ENCODE measurements at places on chromosomes 7 and 10. TPM values are rescaled to one million over a fixed set of nuclear protein-coding genes. Genes with fewer than 3 reads are reported as not detected.

DNA sequence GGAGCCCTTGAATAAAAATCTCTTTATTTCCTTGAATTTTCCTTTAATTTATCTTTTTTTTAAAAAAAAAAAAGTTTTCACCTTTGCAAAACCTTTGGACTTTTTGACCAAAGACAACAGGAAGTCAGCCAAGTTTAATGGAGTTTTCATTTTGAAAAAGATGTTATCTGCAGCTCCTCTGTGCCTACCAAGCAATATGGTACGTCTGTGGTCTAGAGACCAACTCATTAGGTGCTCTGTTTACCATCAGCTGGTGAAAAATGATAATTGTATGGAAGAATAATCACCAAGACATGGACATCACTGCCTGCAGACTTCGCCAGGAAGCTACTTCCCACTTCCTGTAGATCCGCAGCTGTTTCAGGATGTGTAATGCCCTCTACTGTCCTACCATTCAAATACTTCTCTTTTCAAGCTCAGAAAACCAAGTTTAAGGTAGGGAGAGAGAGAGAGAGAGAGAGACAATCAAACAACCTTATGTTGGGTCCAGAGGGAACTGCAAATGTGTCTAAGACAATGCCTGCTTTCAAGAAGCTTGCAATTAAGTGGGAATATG is 18.7 kb downstream of the PLXNA4 start:
- no peak for DNase-seq

DNA sequence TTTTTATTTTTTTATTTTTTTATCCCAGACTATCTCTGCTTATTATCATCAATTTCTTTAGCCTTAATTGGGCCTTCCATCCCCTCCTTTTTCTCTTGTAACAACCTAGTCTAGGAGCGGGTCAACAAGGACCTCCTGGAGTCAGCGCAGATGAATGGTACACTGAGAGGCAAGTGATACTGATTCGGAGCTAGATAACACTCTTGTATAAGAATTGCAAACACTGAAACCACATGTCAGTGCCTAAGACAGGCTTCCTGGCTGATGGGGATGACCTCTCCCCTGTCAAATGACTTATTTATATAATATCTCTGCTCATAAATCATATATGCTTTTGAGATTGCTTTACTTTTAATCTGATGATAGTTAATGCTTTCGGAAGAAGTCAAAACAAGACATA is 22.7 kb downstream of the BPGM start:
- DNase-seq, result no peak

DNA sequence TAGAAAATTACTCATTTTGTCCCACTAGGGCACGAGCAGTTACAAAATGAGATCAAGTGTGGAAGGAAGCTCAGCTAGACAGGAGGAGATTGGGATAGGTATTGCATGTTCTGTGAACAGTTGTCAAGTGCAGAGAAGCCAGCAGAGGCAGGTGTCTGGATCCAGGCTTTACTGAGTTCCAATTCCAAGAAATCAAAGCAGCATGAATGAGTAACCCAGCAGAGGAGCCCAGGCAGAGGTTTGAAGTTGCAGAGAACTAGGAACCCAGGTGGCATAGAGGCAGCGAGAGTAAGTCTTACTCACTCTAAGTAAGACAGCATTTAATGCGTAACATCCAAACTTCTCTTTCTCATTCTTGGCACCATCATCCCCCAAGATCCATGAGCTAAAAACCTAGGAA is 11.8 kb downstream of the MRC1 start:
- DNase-seq, result no peak

AKR1C1 gene
- polyA plus RNA-seq, result 124 TPM

DNA sequence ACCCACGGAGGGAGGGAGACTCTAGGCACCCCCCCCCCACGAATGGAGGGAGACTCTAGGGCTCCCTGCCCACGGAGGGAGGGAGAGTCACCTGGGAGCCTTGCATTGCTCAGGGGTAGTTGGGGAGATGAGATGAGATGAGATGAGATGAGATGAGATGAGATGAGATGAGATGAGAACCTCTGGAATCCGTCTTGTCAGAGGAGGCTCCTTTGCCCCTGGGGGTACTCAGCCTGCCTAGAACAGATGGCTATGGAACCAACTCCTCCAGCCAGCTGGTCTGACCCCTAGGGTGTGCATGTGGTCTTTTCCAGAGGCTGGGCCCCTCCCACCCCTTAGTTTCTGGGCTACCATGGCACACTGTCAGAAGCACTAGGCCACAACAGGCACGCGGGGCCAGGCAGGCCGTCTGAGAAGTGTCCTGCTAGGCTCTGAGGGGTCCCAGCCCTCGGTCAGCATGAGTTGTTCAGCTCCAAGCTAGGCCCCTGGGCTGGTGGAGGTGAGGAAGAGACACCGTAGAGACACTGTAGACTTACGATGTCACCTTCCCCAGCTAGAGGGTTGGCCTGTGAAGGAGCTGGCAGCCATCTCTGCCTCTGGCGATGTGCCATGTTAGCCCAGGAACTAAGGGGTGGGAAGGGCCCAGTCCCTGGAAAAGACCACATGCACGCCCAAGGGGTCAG is 8.8 kb downstream of the TSPAN15 start:
- no peak for DNase-seq

DNA sequence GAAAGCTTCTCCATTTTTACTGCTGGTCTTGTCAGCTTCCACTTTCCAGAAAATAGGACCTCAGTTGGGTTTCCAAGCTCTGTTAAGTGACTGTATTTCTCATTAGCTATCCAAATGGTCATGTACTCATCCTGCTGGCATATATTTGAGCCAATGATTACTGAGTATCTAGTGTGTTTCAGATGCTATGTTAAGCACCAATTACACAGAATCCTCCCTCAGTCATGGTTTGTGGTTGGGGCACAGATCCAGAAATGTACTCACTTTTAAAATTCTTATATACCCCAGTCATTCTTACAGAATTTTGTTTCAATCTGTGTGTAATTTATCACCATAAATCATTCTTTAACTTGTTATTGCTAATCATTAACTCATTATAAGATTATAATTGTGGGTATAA is 362.3 kb upstream of the MTPN start:
- DNase-seq, result no peak

DNA sequence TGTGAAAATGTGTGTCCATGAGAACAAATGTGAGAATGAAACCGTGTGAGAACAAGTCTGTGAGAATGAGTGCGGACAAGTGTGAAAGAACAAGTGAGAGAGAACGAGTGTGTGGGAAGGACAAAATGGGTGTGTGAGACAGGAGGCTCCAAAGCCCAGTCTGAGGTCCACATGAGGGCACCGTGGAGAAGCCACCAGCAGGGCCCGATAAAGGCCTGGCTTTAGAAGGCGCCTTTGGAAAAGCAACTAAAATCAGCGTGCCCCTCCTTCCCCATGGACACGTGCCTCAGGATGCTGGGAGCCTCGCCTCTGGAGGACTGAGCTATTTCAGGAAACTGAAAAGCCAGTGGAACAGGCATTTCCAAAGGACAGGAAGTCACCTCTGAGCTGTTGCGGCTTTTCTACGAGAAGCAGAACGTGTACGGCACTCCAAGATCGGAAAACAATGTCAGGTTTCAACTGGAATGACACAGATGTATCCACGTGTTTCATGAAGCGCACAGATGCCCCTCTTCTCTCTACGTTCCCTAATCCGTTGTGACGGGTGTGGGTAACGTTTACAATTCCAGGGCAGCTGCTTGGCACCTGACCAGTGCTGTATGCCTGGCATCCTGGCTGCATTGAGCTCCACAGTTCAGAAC is 46.4 kb downstream of the ESYT2 start:
- DNase-seq, result no peak

All from urinary bladder (tissue), 4 donors.